ENCODE measurements at places on chromosomes 7 and 10.

GRCh38 chr10:22319980-22320558 is 830 bp upstream of the BMI1 start:
- no peak for DNase-seq

DNA sequence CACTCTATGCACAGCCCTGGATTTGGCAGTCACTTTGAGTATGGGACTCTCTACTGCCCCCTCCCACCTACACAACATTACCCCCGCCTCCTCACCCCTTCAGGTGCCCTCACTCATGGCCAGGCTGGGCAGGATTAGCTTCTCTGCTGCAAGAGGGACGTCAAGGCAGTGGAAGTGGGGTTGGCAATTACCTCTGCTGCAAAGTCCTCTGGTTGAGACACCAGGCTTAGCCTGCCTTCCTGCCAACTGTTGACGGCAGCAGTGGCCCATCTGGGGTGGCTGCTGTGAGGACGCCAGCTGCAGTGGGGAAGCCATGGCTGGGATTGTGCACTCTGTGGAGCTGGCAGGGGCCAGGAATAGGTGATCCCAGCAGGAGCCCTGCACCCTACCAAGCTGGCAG is 26.7 kb downstream of the SVIL start:
- no peak for DNase-seq

DNA sequence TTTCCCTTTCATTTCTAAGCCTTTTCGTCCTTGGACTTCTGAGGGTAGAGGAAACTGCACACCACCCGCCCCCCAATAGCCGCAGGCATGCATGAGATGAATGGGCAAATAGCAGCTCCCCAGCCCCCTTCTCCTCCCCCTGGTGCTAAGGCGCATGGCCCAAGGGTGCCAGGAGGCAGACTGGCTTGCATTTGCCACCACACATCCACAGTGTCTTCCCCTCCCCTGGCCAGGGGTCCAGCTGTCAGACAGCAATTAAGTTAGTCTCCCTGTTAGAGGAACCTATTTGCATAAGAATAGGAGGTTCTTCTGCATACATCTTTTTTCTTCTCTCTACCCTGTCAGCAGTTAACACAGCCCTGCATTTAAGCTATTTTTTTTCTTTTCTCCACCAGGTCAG is 20.2 kb downstream of the TOMM7 start:
- DNase-seq: no peak

GRCh38 chr10:29257106-29257783 is 31.6 kb upstream of the LYZL1 start:
- no peak for DNase-seq

DNA sequence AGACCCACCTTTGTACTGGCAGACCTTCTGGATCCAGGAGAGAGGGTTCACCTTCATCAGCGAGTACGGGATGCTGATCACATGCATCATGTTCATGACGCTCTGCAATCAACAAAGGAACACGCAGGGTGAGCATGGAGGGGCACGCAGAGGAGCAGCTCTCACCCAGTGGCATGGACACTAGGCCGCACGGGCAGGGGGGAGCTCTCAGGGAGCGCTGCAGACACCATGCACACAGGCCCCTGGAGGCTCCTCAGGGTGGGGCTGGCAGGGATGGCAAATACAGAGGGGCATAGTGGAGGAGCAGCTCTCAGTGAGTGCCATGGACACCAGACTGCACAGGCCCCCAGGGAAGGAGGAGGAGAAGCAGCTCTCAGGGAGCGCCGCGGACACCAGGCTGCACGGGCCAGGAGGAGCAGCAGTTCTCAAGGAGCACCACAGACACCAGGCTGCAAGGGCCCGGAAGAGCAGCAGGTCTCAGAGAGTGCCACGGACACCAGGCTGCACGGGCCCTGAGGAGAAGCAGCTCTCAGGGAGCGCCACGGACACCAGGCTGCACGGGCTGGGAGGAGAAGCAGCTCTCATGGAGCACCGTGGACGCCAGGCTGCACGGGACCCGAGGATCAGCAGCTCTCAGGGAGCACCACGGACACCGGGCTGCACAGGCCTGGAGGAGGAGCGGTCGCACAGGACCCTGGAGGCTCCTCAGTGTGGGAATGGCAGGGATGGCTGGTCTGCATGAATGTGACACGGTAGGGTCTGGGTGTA is 249.5 kb downstream of the ZMYND11 start:
- DNase-seq: no peak

DNA sequence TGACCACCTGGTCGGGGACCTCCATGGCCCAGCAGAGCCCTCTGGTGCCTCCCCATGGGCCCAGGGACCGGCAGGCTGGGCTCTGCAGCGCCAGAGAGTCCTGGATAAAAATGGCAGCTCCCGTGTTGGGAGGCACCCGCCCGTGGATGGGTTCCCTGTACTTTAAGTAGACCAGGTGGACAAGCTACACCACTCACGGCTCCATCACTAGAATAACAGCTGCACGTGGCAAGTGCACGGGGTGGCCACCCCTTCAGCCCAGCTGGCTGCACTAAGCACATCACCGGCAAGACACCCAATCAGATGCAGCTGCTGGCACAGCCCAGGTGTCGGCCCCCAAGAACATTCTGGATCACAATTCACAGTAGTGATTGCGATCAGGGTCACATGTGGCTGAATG is 69.8 kb downstream of the DIP2C start:
- no peak for DNase-seq

DNA sequence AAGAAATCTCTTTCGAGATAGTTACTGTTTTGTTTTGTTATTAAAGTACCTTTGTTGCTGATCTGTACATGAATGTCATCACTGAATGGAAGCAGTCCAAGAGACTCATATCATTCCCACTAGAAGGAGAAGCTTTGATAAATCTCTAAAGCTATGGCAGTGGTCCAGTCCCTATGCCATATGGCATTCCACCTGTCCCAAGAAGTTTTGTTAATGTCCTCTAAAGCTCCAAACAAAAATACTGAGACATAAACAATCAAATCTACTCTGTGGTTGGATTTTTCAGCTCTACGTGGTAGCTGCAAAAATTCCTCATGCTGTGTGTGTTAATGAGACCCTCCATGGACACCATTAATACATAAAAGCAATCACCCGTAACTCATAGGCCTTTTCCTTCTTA is 94.1 kb downstream of the LRRN3 start:
- DNase-seq: no peak

- no peak for DNase-seq
Observed at GRCh38 chr10:4108693-4109092, 323.7 kb upstream of the KLF6 start.

DNA sequence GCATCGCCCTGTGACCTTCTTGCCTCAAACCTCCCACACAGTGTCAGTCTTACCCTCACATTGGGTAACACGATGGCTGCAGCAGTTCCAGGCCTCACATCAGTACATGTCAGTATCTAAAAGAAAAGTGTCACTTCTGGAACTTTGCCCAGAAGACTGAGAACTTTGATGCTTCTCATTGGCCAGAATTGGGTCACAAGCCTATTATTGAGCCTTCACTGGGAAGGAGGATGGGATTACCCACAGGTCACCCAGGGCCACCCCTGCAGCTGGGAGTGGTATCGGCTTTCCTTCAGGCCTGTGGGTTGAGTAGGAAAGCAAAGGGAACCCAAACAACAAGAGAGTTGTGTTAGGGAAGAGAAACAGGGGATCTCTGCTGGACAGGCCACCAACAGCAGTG is 111.5 kb downstream of the NPY start:
- DNase-seq: no peak

GRCh38 chr7:80249619-80250295 is 115.1 kb downstream of the GNAI1 start:
- DNase-seq: no peak

- no peak for DNase-seq
Observed at GRCh38 chr7:94272821-94273583, 121.7 kb upstream of the COL1A2 start.

DNA sequence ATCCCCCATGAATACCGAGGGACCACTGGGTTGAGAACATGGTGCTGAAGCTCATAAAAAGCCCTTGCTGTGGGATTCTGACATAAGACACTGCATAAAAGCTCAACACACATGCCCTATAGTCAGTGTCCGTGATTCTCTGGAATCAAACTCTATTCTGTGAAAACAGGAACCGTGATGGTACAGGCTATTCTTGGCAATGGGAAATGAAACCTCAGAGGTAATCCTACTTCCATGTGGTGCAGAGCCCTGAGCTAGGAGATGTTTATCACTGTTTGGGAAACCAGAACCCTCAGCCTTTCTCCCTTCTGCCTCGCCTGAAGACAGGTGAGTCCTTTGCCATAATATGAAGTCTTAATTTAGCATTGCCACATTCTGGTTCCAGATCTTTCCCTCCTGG is 80.8 kb upstream of the PRSS1 start:
- DNase-seq: no peak

- no peak for DNase-seq
Observed at GRCh38 chr10:12387561-12388210, 38.3 kb downstream of the CAMK1D start.

- no peak for DNase-seq
Observed at GRCh38 chr10:5040781-5041470, 37.3 kb upstream of the AKR1C2 start.

- DNase-seq: no peak
Observed at GRCh38 chr7:24862461-24862860, 105.2 kb upstream of the GSDME start.

DNA sequence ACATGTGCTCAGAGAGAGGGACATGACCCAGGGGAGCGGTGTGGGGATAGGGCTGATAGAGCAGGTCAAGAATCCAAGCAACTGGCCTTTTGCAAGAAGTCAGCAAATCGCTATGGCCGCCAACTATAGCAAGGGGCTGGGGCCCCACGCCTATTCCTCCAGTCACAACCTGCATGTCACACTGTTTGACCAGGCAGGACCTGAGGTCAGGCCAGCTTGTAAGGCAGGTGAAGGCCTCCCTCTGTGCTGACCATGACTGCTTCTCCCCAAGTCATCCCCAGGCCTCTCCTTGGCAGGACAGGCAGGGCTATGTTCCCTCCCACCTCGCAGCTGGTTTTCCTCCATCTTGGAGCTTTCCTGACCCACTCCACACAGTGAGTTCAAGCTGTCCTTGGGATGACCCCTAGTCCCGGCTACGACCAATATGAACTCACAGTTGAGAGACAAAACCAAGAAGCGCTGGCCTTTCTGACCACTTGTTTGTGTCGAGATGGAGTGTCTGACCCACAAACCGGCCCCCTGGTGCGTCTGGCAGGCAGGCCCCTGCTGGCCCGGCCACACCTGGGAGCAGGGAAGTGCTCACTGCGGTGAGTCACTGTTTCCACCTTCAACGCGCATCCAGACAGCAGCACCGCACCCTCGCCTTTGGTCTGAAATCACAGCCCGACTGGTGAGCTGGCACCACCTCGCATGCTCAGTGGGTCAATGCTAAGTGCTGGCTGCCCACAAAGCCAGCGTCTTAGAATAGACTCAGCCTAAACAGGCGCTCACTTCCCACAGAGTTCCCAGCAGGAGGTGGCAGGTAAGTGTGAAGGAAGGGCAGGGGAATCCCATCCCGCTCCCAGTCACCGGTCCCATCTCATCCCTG is 81.4 kb downstream of the VWA2 start:
- no peak for DNase-seq

DNA sequence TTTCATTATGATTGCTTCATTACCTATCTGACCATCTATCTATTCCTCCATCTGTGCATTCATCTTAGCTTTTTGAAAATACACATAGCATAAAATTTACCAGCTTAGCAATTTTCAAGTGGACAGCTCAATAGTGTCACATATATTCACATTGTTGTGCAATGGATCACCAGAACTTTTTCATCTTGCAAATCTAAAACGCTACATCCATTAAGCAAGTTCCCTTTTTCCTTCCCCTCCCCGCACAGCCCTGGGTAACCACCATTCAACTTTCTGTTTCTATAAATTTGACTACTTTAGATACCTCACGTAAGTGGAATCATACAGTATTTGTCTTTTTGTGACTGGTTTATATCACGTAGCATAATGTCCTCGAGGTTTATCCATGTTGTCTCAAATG is 78.0 kb upstream of the ADRB1 start:
- no peak for DNase-seq

DNA sequence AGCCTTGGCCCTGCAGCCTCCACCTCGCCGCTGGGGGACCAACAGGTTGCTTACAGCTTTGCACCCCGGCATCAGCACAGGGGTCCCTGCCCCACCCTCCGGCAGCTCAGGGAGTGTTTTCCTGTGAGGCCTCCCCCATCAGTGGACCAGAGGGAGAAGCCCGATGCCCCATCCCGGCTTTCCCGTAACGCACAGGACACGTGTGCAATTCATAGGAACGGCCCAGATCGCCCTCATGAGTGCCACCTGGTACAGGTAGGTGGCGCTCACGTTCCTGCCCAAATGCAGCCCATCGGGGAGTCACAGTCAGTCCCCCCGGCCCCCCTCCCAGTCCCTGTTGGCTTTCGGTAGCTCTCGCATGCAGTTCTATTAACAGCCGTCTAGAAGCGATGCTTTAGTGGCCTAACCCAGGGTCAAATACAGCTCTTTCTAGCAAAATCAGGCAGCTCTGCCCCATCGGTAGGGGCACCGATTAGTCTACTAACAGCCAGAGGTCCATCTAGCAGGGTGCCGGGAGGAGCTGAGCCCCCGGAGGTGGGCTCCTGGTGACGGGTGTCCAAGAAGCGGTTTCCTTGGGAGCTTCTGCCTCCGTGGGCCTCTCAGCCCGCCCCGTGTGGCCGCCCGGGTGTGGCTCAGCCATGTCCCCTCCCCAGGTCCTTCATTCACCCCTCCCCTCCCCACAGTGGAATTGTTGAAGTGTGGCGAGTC is 48.4 kb upstream of the GTF2IRD1 start:
- DNase-seq: no peak

- no peak for DNase-seq
Observed at GRCh38 chr10:123585477-123586445, 80.4 kb upstream of the GPR26 start.

- DNase-seq: no peak
Observed at GRCh38 chr7:99383791-99384370, 9.4 kb downstream of the ARPC1B start.

- DNase-seq: no peak
Observed at GRCh38 chr10:46232666-46233065, 54.1 kb upstream of the ANTXRL start.

DNA sequence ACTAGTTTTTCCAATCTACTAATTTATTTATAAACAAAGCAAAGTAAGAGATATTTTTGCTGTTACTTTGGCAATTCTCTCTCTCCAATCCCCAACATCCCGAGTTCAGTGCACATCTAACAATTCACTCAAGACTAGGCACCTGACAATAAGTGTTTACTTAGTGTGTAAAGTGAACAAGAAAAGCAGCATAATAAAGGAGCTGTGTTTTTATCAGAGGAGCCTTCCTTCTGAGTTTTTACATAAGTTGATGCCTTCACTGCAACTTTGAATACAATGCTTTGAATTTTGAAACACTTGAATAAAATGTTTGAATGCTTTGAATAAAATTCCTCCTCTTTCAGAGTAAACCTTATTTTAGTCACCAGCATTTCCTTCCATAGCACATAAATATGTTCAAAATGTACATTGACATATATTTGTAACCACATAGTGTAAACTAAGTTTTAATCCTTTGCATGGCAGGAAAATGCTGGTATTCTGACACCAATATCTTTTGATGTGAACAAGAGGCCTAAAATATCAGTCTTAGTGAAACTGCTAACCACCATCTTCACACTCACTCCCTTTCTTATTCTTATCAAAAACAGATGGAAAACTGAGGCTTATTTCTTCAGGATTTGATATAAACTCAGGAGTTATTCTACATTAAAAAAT is 11.4 kb downstream of the PDK4 start:
- DNase-seq: no peak

GRCh38 chr7:78450706-78451105 is 652.1 kb downstream of the PHTF2 start:
- no peak for DNase-seq

- DNase-seq: no peak
Observed at GRCh38 chr10:77296534-77297392, 340.8 kb downstream of the KCNMA1 start.

All from CD4-positive, CD25-positive, alpha-beta regulatory T cell (primary cell).